ENCODE measurements at places on chromosomes 13 and 19.

DNA sequence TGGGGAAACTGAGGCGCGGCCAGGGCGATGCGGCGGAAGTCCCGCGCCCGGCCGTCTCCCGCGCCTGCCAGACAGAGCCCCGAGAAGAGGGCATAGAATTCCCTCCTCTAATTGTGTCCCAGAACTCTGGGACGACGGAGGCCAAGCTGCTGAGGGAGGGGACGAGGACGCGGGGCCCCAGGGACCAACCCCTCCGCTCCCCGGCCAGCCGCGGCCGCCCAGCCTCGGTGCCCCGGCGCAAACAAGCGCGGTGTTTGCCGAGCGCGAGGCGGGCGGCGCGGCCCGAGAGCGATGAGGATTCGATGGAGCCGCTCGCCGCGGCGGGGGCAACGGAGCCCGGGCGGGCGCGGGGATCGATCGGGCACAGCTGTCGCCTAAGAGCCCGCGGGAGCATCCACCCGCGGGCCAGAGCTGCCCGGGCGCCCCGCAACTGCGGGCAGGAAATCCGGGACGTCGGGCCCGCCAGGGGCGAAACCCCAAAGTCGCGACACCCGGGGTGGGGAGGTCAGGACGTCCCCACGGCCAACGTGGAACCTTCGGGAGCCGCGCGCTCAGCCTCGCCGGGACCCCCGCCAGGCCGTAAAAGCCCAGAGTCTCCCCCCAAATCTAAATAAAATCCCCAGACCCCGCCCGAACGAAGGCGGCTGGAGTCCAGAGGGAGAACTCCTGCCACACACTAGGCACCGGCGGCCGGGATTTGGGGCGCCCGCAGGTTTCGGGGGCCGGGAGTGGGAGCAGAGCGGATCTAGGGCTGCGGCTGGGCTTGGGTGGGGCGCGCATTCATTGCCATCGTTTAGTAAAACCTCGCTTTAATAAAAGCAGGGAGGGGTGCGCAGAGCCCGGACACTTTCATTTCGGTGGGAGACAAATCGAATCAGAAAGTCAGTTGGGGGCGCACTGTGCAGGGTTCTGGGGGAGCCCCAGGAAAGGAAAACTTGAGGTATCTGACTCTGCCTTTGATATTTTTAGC lies 3.6 kb upstream of the ONECUT3 start:
- no peak for DNase-seq

DNA sequence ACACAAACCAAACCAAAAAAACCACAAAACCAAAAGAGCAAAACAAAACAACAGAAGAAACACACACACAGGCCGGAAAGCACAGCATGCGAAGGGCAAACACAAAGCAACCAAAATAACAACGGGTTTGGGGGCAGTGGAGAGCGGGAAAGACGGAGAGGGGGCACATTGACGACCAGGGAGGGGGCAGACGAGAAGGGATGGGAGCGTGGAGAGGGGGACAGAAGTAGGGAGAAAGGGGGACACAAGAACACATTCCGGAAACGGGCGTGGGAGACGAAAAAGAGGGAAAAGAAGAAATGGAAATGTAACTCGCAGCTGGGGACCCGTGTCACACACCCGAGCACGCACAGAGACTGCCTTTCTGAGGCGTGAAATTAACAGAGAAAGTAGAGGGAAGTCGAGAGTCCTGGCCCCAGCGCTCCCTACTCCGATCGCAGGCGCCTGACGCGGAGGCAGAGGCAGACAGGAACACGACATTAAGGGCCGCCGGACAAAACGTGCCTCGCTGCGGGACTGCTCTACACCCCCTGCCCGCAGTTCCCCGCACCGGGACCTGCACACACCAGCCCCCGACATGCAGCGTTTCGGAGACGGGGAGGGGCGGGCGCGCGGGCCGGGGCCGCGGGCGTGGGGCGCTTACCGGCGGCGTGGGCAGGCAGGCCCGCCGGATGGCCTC lies 652 bp downstream of the POU4F1 start:
- no peak for DNase-seq

DNA sequence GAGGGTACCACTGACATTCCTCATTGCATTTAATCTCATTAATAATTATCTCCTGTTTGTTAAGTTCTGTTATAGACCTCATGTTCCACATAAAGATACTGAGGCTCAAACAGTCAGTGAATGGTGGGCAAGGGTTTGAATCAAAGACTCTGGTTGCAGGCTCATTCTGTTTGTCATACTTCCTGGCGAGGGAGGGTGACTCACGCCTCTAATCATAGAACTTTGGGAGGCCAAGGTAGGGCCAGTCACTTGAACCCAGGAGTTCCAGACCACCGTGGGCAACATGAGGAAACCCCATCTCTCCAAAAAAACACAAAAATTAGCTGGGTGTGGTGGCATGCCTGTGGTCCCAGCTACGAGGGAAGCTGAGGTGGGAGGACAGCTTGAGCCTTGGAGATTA lies 220.7 kb upstream of the MIR17HG start:
- no peak for DNase-seq

GRCh38 chr13:84902243-84902642 lies 897.0 kb downstream of the SLITRK6 start:
- DNase-seq: no peak

DNA sequence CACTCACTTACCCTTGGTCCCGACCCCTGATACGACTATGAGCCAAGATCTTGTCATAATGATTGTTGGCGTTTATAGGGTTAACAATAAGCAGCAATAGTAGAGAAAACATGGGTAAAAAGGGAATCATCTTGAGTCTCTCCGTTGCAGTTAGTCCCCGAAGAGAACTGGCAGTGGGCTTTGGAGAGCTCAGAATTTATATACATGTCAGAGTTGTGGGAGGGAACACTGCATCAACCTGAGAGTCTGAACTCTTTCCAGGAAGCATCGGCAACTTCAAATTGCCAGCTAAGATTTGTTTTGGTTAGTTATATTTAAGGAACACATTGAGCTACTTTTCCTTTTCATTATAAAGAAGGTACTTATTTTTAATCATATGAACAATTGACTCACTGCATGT lies at the start of gene POSTN:
Gene POSTN (minus strand): TSS at position 172 of the 400 bp plus-strand sequence. CDS start 42 bp downstream, at position 130.
- DNase-seq: no peak

DNA sequence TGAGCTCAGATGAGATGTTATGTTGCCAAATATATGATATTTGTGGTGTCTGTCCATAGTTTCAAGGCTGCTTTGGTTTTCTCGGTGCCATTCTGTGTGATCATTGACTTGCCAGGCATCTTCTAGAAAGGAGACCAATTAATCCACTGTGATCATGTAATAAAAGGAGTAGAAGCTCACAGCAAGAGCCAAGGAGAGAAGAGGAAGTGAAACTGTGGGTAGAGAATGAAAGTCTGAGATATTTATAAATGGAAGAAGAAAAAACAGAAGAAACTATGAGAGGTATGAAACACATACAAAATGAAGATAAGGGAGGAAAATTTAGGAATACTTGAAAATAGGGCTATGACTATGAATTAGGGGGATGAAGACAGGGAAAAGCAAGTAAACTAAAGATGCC lies 11.1 kb upstream of the ZNF613 start:
- no peak for DNase-seq

GRCh38 chr19:49570138-49570856 lies 10.1 kb downstream of the NOSIP start:
- no peak for DNase-seq

DNA sequence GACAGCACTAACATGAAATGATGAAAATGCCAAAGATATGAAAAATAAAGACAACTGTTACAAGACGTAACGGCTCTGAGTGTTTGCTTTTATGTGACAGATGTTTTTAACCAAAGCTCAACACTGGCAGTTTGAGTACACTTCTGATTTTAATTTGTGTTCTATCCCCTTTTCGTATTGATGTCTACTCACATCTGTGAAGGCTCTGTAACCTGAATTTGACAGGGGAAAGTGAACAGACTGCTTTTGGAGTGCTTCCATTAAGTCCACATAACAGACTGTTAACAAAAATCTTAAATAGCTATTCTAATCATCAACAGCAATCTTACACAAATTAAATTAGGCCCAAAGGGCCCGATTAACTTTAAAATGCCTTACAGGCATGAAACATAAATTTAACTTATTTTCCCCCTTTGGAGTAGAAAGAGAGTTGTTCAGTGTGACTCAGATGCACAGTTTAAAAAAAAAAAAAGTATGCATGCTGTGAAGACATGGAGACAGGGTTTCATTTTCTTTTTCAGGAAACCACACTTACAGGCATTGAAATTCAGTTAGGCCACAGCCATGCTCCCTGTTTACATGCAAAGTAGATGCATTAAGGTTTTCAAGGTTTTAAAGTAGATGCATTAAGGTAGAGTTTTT lies 16.3 kb upstream of the RNASEH2B start:
- no peak for DNase-seq

DNA sequence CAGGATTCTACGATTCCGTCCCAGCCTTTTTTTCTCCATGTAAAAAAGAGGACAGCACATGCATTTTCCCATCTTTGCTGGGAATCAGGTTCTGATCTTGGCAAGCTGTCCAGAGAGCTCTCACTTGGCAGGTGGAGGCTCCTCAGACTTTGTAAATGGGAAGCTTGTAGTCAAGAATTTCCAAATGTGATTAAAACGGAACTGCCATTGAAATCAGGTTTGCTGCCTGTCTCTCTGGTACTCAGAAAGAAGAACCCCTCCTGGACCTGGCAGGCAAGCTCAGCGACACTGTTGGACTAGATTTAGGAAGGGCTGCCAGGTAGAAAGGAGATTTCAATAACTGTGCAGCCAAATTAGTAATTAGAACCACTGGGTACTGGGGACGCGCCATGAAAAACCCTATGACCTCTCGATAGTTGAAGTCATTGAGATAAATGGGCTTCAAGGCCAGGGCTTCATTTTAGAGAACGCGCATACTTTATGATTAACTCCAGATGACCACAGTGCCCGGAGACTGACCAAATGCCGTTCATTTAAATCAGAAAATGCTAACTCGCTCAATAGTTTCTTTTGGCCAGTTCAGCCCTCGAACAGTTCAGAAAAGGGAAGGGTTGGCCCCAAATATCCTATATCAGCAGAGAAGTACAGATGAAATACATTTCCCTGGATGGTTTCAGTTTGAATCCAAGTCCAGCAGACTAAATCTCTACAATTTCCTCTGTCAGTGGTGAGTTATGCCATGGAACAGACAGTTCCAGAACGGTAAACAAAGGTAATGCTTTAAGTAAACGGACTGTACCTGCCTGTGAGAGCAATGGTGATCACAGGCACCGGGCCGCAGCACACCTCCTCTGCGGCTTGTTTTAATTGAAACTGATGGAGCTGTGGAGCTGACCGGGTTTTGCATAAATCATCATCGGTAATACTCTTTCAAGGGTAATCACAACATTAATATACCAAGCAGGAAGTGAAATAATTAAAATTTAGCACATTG lies 517.4 kb downstream of the RFC3 start:
- DNase-seq: no peak

GRCh38 chr13:27981006-27981708 lies 7.3 kb downstream of the URAD start:
- no peak for DNase-seq

DNA sequence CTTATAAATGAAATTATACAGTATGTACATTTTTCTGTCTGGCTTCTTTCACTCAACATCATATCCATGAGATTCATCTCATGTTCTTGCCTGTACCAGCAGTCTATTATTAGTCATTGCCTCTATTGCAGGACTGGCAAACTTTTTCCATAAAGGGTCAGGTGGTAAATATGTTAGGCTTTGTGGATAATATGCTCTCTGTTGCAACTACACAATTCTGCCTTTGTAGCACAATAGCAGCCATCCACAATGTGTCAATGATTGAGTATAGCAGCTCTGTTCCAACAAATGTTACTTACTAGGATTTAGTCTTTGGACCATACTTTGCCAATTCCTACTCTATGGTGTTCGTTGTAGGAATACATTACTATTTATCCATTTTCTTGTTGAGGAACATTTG lies 304.4 kb downstream of the DCT start:
- DNase-seq: no peak

DNA sequence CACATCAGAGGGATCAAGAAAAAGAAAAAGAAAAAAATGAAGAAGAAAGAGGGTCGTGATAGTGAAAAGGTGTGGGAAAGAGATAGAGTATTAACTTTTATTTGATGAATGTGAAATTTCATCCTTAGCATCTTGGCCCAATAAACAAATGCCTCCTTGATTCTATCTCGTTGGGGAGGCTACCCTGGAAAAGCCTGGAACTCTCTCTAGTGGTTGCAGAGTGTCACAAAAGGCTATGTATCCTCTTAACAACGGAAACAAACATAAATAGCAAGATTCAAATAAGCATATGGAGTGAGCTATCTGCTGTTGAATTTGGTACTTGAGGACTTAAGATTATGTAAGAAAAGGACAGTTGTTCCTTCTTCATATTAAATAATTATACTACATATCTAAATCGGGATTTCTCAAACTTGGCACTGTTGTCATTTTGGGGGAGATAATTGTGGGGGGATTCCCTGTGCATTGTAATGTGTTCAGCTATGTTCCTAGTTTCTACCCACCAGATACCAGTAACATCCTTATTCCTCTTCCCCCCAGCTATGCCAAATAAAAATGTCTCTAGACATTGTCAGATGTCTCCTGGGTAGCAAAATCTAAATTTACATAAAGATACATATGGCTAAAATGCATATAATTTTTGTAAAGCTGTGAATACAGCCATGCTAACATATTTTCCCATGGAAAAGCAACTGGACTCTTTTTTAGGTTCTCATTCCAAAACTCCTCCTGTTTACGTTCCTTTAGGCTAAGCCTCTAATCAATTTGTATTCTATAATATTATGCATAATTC lies 557.2 kb downstream of the DCT start:
- no peak for DNase-seq

DNA sequence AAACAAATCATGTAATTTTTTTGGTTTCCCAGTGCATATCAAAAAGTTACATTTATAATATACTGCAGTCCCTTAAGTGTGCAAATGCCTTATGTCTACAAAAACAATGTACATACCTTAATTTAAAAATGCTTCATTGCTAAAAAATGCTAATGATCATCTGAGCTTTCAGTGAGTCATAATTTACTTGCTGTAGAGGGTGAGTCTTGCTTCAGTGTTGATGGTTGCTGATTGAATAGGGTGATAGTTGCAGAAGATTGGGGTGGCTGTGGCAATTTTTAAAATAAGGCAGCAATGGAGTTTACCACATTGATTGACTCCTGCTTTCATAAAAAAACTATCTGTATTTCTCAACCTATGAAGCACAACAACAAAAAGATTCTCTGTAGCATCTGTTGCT lies 613.9 kb downstream of the TBC1D4 start:
- DNase-seq: no peak

DNA sequence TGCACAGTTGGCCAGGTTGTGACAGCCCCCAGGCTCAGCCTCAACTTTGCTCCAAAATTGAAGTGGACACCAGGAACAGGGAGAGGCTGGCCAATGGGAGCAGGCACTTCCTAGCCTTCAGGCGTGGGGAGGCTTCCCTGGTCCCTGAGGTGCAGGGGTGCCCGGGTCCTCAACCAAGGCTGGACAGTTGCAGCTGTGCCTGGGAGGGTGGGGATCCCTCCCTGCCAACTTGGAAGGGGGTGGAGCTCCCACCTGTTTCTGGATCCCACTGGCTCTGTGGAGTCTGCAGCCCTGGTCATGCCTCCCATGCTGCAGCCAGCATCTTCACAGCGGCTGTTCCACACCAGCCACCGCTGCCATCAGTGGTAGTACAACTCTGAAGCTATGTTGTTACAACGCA lies 502.8 kb upstream of the SLITRK5 start:
- no peak for DNase-seq

- DNase-seq: no peak
These were observed 16.5 kb upstream of the CACTIN start for GRCh38 chr19:3642987-3643673.

- DNase-seq: no peak
These were observed 18.0 kb downstream of the KLK4 start for GRCh38 chr19:50893047-50893736.

GRCh38 chr19:49954092-49954829 lies 6.7 kb downstream of the SIGLEC11 start:
- DNase-seq: no peak
